ENCODE measurements at places on chromosomes 3 and 15.

DNA sequence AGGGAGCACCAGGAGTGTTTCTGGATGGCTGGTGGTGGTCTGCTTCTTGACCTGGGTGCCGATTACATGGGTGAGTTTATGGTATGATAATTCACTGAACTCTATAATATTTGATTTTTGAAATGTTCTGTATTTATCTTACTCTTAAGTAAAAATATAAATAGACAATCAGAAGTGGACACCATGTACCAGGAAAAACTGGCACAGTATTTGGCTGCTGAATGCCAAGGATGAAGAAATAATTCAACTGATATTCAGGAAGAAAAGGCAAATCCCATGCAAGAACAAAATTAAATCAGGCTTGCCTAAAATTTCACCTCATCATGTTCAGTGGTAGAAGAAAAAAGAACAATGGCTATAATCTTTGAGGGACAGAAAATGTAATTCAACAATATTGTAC is 51.6 kb downstream of the CRTAP start:
- DNase-seq, result no peak

DNA sequence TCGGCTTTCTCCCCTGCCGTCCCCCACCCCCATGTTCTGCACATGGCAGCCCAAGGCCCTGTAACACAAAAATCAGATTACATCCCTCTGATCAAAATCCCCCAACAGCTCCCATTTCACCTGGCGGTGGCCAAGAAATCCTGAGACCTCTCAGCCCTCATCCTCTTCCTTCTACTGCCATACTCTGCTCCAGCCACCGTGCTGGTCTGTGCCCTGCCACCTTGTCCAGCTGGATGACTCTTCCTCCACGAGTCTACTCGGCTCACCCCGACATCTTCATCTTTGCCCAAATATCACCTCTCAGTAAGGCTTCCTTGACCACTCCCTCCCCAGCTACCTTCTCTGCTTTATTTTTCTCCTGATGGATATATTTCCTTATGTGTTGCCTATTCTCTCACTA is 3.1 kb downstream of the CCDC51 start:
- DNase-seq, result no peak

DNA sequence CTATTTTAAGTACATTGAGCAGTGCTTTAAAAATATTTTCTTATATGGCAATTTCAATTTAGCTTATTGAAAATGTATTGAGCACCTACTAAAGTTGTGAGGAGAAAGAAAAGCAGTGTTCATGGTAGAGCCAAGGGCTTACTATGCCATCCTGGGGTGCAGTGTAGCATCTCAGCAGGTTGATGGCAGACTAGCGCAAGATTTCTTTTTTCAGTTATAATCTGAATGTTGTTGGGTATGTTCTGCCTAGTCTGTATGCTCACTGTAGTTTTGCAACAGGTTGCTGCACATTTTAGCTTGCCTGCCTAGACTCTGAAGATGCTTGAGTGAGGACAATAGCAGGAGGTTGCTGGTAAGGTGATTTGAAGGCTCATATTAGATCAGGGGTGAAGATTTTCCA is 103.1 kb upstream of the UNC13C start:
- DNase-seq, result no peak

- peak; percentile 21 for DNase-seq
Observed at GRCh38 chr3:105853801-105854432, 14.9 kb downstream of the CBLB start.
